ENCODE measurements at places on chromosomes 11 and 22. TPM values are rescaled to one million over a fixed set of nuclear protein-coding genes. Genes with fewer than 3 reads are reported as not detected.

- no peak overlapping the region for H3K27ac ChIP-seq
- H3K4me1 ChIP-seq = no peaks in the 10 kb centered on the region
Observed at GRCh38 chr22:37069319-37069718, 17.8 kb downstream of the KCTD17 start.

DNA sequence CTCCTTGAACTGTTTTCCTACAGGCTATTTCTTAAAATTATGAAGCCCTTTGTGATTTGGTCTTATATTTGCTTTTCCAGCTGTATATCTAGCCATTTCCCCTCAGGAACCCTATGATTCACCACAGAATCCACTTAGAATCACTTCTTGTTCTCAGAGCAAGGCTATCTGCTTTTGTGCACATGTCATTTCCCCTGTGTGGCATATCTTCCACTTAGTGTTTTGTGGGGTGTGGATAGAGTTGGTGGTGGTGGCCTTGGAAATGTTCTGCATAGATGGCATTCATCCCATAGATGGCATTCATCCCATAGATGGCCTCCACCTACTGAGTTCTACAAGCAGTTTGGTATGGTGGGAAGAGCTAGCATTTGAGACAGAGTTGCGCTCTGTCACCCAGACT lies 44.7 kb downstream of the SWAP70 start:
- DNase-seq = no peak
- no peaks in the 10 kb centered on the region for H3K4me1 ChIP-seq
- H3K27ac ChIP-seq = no peak overlapping the region
- no peak overlapping the region for H3K4me3 ChIP-seq
- H3K27me3 ChIP-seq = no peaks in the 10 kb centered on the region

DNA sequence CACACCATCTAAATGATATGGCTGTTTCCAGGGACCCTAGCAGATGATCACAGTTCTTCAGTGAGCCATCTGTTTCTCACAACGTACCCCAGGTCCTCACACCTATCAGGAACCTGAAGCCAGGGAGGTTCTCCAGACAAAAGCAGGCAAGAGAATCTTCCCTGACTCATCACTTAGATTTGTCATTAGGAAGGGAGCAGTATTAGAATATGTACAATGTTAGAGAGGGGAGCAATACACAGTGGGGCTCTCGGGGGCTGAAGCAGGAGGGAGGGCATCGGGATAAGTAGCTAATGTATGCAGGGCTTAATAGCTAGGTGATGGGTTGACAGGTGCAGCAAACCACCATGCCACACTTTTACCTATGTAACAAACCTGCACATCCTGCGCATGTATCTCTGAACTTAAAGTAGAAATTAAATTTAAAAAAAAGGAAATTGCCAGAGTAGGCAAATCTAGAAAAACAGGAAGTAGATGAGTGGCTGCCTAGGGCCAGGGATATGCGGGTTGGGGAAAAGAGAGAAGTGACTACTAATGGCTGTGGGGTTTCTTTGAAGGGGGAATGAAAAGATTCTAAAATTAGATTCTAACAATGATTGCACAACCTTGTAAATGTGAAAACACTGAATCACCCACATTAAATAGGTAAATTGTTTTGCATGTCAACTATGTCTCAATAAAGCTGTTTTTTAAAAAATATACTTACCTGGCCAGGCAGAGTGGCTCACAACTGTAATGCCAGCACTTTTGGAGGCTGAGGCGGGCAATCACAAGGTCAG lies 14.4 kb downstream of the C22orf42 start:
- H3K36me3 ChIP-seq = no peaks in the 10 kb centered on the region
- no peaks in the 10 kb centered on the region for H3K4me1 ChIP-seq
- no peak overlapping the region for H3K4me3 ChIP-seq
- no peak for DNase-seq
- no peak overlapping the region for H3K27ac ChIP-seq

- peak; percentile 49 for DNase-seq
- H3K4me1 ChIP-seq = no peaks in the 10 kb centered on the region
- peak overlapping the region; percentile 57 for H3K27ac ChIP-seq
- peak overlapping the region; percentile 5 for H3K4me3 ChIP-seq
- H3K27me3 ChIP-seq = no peaks in the 10 kb centered on the region
- no peaks in the 10 kb centered on the region for H3K36me3 ChIP-seq
Observed at GRCh38 chr11:121035169-121035755, 11.4 kb downstream of the TBCEL start.

- no peaks in the 10 kb centered on the region for H3K27me3 ChIP-seq
- H3K36me3 ChIP-seq = no peaks in the 10 kb centered on the region
- peak overlapping the region; percentile 90 for H3K4me3 ChIP-seq
- peak overlapping the region; percentile 91 for H3K27ac ChIP-seq
Observed at GRCh38 chr11:108223348-108224149, 682 bp downstream of the ATM start.

GRCh38 chr22:27512283-27512761 lies 289.2 kb downstream of the MN1 start:
- no peak for DNase-seq
- no peaks in the 10 kb centered on the region for H3K27me3 ChIP-seq
- no peaks in the 10 kb centered on the region for H3K36me3 ChIP-seq
- H3K4me1 ChIP-seq = no peaks in the 10 kb centered on the region
- H3K27ac ChIP-seq = no peak overlapping the region

- H3K4me1 ChIP-seq = no peaks in the 10 kb centered on the region
- H3K27me3 ChIP-seq = no peaks in the 10 kb centered on the region
- no peak overlapping the region for H3K4me3 ChIP-seq
- peak; percentile 49 for DNase-seq
Observed at GRCh38 chr11:35764417-35764816, 101.8 kb downstream of the TRIM44 start.

- no peak overlapping the region for H3K27ac ChIP-seq
- H3K36me3 ChIP-seq = no peaks in the 10 kb centered on the region
- H3K27me3 ChIP-seq = no peaks in the 10 kb centered on the region
Observed at GRCh38 chr11:91857179-91857578, 367.4 kb upstream of the FAT3 start.

SYCE3 gene
- total RNA-seq = 4.7 TPM

SSTR3 gene
- not detected for total RNA-seq

RAB3IL1 gene
- total RNA-seq = 3.2 TPM

CCDC81 gene
- 0.55 TPM for total RNA-seq

TOMT gene
- 0.17 TPM for total RNA-seq
